ENCODE measurements at places on chromosomes 16 and 17. TPM values are rescaled to one million over a fixed set of nuclear protein-coding genes. Genes with fewer than 3 reads are reported as not detected.

The SYNGR3 gene
- total RNA-seq, result not detected

The ZG16 gene
- not detected for total RNA-seq

The KRTAP9-2 gene
- total RNA-seq, result not detected

The KRTAP4-11 gene
- not detected for total RNA-seq

The STAT5B gene
- total RNA-seq, result 27.1 TPM

The C16orf89 gene
- not detected for total RNA-seq

The DPEP3 gene
- total RNA-seq, result not detected

The FOXF1 gene
- total RNA-seq, result 2.1 TPM

The MSLN gene
- not detected for total RNA-seq

The TBC1D3K gene
- total RNA-seq, result not detected

The KRTAP3-2 gene
- total RNA-seq, result not detected

The ENPP7 gene
- not detected for total RNA-seq

The MSL1 gene
- 46.5 TPM for total RNA-seq

The KAT8 gene
- total RNA-seq, result 39.9 TPM

The TEX14 gene
- not detected for total RNA-seq

The TBC1D3I gene
- not detected for total RNA-seq

The NR1D1 gene
- total RNA-seq, result 1.4 TPM

The TBX21 gene
- total RNA-seq, result 0.06 TPM

The CACNG3 gene
- not detected for total RNA-seq

The GPR139 gene
- not detected for total RNA-seq

The SLC38A8 gene
- not detected for total RNA-seq

The KRT20 gene
- total RNA-seq, result not detected

The SRCIN1 gene
- 0.80 TPM for total RNA-seq

The CCL14 gene
- total RNA-seq, result not detected

The TMC6 gene
- 4.6 TPM for total RNA-seq

The C1QL1 gene
- 1.2 TPM for total RNA-seq

The EFCAB3 gene
- total RNA-seq, result not detected

The RAMP2 gene
- not detected for total RNA-seq

The LRRC37A gene
- total RNA-seq, result 0.11 TPM

The FAM83G gene
- total RNA-seq, result 15.1 TPM

The POLDIP2 gene
- total RNA-seq, result 132 TPM

The TOX3 gene
- not detected for total RNA-seq

The TMEM106A gene
- 1.8 TPM for total RNA-seq

The FOXO3B gene
- 5.8 TPM for total RNA-seq

The PER1 gene
- 0.74 TPM for total RNA-seq

The NPIPB2 gene
- not detected for total RNA-seq

The ABCA9 gene
- total RNA-seq, result 0.09 TPM

The ALOX15B gene
- not detected for total RNA-seq

The MT1H gene
- not detected for total RNA-seq

The RHBDL3 gene
- total RNA-seq, result 0.57 TPM

The FXR2 gene
- 60.5 TPM for total RNA-seq

The LONP2 gene
- 29.2 TPM for total RNA-seq

The CPNE7 gene
- 3.4 TPM for total RNA-seq

The KRTAP4-6 gene
- not detected for total RNA-seq

The CES3 gene
- total RNA-seq, result 0.29 TPM

The ZNF385C gene
- 0.63 TPM for total RNA-seq

The SLC5A11 gene
- not detected for total RNA-seq

The KRT32 gene
- 0.06 TPM for total RNA-seq

The ZNF597 gene
- total RNA-seq, result not detected

The IGFALS gene
- not detected for total RNA-seq

The HSD17B2 gene
- 0.69 TPM for total RNA-seq

The GPRC5B gene
- 1.3 TPM for total RNA-seq

The ATP2A3 gene
- 0.80 TPM for total RNA-seq

The AOC2 gene
- total RNA-seq, result 0.89 TPM

The BCAR1 gene
- 39.1 TPM for total RNA-seq

The ARHGAP23 gene
- total RNA-seq, result 4.1 TPM

The TMEM114 gene
- not detected for total RNA-seq

The DNAH9 gene
- 16.7 TPM for total RNA-seq

The TMEM220 gene
- total RNA-seq, result 0.17 TPM

Measured in Daoy (cell line).